Activated naive CD4-positive, alpha-beta T cell (primary cell): ENCODE measurements at places on chromosomes 5 and 9.

DNA sequence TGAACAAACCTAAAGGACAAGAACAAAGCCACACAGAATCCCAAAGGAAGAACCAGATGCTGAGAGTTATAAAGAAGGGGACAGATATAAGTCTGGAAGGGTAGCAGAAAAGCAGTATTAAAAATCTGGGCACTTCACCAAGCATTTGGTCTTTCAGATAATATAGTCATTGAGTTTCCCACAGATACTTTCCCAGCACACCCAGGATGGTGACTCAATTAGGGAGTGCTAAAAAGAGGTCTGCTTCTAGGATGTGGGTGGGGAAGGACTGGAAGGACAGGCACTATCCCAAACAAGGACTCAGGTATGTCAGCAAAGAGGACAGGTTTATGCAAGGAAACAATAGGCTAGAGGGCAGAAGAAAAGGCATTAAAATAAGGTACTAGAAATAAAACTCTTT is 59.3 kb downstream of the DIAPH1 start:
- DNase-seq: no peak

GRCh38 chr9:6579613-6580012 is 65.9 kb downstream of the GLDC start:
- no peak for DNase-seq

GRCh38 chr5:32190095-32190494 is 16.0 kb upstream of the GOLPH3 start:
- DNase-seq: no peak

GRCh38 chr5:155299386-155300005 is 285.9 kb downstream of the KIF4B start:
- no peak for DNase-seq

DNA sequence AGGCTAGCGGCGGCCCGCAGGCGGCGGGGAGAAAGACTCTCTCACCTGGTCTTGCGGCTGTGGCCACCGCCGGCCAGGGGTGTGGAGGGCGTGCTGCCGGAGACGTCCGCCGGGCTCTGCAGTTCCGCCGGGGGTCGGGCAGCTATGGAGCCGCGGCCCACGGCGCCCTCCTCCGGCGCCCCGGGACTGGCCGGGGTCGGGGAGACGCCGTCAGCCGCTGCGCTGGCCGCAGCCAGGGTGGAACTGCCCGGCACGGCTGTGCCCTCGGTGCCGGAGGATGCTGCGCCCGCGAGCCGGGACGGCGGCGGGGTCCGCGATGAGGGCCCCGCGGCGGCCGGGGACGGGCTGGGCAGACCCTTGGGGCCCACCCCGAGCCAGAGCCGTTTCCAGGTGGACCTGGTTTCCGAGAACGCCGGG is 253 bp downstream of the SLC12A2 start:
- DNase-seq: peak; percentile 19

- no peak for DNase-seq
These were observed 132.4 kb upstream of the MEF2C start for GRCh38 chr5:89015409-89015808.

DNA sequence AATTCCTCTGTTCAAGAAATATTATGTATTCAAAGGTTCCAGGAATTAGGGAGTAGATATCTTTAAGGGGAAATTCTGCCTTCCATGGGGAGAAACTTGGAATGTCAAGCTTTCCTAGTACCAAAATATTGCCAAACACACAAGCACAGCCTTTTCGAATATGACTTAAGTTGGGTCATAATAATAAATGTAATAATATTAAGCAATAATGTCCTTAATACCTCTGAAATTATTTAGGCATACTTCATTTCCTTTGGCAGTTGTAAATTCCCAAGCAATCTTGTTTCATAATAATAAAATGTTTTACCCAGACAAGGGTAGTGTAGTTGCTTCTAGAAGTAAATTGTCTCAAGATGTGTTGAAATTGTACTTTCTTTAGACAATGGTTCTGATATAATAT is 630.3 kb upstream of the CDH18 start:
- DNase-seq: no peak

GRCh38 chr9:33877727-33878489 is 60.9 kb downstream of the UBE2R2 start:
- DNase-seq: no peak

GRCh38 chr5:74279244-74279643 is 361.3 kb downstream of the ENC1 start:
- DNase-seq: no peak

DNA sequence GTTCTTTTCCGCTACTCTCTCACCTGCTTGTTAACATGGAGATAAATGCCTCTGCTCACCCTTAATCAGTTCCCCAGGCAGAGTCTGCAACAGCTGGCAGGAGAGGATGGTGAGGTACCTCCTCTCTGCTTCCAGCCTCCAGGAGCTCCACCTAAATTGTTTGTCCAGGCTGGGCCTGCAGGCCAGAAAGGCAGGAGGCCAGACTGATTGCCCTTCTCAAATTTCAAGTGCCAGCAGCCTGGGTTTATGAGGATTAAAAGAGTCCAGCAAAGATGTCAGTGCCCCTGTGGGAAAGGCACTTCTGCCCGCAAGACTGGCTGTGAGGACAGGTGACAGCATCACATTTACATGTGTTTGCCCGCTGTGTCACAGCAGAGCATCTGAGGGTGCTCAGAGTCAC is 19.8 kb downstream of the CORO2A start:
- DNase-seq: no peak

GRCh38 chr9:137631345-137632229 is 12.8 kb downstream of the EHMT1 start:
- DNase-seq: no peak

- DNase-seq: no peak
These were observed 64.1 kb downstream of the SLCO4C1 start for GRCh38 chr5:102231693-102232619.

DNA sequence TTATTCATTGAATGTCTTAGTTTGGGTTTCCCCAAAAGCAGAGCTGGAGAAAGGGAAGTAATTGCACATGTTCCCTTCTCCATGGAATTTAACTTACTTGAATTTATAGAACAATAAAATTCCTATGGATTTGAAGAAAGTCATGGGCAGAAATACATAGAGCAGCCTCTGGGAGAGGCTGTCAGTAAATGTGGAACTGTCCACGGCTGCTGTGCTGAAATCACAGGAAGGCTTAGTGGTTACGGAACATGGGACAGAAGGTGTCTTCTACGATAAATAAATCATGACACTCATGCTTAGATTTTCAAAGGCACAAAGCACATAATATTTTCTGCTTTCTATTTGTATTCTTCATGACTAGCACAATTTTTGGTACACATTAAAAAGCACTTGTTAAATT is 440.6 kb upstream of the IZUMO3 start:
- no peak for DNase-seq

- peak; percentile 36 for DNase-seq
These were observed at the start of gene DOCK2 for GRCh38 chr5:169637085-169637548. DOCK2 (plus strand) TSS chr5:169637275; CDS start chr5:169637327, 52 bp downstream.

- no peak for DNase-seq
These were observed 35.2 kb downstream of the MTRR start for GRCh38 chr5:7904170-7904569.

GRCh38 chr9:132486706-132487350 is 76.8 kb downstream of the CFAP77 start:
- DNase-seq: peak; percentile 14

GRCh38 chr9:4678679-4679267 is 596 bp upstream of the CDC37L1 start:
- no peak for DNase-seq

GRCh38 chr9:38315085-38315595 is 77.4 kb upstream of the ALDH1B1 start:
- no peak for DNase-seq

GRCh38 chr5:2186472-2187015 is 303.8 kb upstream of the IRX4 start:
- no peak for DNase-seq

DNA sequence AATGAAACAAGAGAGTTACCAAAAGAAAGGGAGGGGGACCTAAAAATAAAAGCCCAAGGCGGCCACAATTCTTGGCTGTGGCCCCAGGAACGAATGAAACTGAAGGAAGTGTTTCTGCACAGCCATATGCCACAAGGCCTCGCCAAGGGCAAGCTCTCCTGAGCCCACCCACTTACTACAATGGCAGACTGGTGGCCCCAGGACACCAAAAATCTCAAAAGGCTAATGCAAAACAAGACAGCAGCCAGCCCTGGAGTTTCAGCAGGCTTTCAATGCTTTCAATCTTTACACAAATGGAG is 4.0 kb downstream of the CAMSAP1 start:
- no peak for DNase-seq

DNA sequence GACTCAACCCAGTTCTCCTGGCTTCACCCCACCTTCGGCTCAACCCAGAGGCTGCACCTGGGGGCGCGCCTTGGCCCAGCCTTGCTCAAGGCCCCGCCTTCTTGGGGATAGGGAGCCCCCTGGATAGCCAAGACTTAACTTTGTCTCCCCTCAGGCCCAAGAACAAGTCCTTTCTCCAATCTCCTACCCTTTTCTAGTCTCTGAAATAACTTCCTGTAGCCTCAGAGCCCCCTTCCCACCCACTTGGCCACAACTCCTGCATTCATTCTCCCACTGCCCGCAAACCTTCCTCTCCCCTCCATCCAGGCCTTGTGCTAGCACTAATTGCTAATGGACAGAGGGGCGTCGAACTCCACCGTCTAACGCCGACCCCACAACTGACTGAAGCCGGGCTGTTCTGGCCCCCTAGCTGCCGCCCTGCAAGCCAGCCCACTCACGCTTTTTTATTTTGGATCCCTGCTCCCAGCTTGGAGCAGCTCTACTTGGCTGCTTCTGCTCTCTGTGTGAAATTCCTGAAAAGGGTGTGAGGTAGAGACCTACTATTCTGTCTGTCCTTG is 579 bp upstream of the ASTN2 start:
- DNase-seq: no peak

DNA sequence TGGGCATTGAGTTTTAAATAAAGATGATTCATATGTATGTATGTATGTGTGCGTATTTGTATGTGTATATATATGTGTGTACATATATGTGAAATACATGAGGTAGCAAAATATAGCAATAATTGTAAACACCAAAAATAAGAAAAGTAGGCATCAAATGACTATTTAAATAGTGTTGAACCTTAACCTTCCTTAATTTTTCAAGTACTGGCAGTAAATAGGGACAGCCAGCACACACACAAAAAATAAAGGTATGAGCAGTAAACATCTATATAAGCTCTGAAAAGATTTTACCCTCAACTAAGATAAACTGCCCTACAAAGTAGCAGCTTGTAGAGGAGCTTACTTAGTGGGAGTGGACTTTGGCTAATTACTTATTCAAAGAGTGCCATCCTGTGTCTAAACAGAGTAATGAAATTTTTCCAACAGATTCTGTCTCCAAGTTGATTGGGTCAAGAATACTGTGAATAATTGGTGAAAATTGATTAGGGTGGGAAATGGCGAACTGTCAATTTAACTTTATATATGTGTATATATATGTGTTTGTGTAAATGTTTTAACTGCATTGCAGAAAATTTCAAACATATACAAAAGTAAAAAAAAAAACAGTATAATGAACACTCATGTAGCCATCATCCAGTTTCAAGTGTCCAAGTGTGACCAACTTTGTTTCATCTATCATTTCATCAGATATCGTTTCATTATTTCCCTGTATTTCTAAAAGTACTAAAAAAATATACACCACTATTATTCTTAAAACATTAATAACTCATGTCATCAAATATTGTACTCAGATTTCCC is 2.0 kb upstream of the ADAMTS6 start:
- no peak for DNase-seq

GRCh38 chr5:131745155-131745554 is 51.7 kb downstream of the FNIP1 start:
- DNase-seq: no peak

- DNase-seq: no peak
These were observed 29.1 kb upstream of the IRX4 start for GRCh38 chr5:1911773-1912235.

DNA sequence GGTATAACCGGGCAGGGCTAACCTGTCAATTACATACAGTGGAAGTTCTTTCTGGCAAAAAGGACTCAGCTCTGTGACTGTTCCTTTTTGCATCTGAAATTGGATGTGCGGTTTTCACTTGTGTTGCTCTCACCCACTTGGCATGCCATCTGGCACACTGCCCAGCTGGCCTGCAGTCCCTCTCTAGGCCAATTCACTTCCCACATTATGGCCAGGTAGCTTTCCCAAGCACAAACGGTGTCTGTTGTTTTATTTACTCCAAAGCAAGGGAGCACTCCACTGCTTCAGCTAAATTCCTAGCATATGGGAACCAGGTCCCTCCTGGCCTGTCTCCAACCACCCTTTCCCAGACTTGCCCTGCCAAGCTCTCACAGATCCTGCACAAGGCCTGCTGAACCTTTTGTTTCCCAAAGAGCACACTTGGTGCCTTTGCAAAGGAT is 132.5 kb downstream of the SEMA6A start:
- DNase-seq: no peak

DNA sequence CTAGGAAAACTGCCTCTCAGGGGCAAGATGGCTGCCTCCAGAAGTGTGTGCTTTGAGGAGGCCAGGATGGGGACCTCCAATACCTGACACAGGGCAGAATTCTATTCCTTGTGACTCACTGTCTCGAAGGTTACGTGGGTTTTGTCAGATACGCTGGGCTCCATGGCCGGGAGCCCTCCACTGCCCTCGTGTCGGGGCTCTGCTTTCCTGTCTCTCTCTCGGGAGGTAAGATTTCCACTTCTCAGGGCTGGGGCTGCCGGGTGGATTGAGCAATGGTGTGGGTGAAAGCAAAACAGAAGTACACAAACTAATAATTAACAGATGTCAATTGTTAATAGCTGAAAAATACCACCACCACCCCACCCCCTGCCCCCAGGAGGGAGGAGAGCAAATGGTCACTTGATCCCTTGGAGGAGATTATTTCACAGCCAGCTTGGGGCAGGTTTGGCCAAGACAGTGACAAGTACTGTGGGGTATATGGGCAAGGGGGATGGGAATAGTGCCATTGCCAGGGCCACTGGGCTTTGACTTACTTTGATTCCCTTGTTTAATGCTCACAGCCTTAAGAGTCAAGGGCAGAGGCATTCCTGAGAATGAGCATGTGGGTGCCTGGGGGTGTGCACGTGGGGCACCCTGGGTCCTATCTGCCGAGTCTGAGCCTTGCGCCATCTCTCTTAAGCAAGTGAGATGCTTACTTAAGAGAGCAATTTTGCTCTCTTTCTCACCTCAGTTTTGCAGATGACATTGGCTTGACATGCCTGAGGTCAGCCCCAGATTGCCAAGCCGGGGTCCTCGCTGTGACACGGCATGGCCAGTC is 28.8 kb upstream of the DAB2IP start:
- DNase-seq: no peak

GRCh38 chr5:138573949-138574670 is 1.1 kb downstream of the HSPA9 start:
- no peak for DNase-seq

GRCh38 chr9:69465473-69465872 is 140.5 kb downstream of the ENTREP1 start:
- no peak for DNase-seq

DNA sequence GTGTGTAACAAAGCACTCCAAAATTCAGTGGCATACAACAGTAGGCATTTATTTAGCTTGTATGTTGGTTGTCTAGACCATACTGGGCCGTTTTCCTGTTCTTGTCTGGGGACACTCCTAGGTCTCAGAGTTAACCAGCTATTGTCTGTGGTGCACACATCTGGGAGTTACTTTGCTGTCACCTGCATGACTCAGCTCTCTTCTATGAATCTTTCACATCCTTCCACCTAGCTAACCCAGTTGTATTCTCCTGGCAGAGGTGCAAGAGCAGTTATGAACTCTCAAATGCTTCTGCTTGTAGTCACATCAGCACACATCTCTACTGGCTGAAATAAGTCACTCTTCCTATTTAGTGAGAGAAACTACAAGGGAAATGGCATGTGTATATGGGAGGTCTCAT is 138.1 kb downstream of the BAAT start:
- no peak for DNase-seq
